ENCODE measurements at places on chromosomes 6 and 20.

- no peak for DNase-seq
Measured at GRCh38 chr20:51446230-51446629, 96.3 kb downstream of the NFATC2 start.

- DNase-seq = no peak
Measured at GRCh38 chr6:68182386-68182785, 452.7 kb upstream of the ADGRB3 start.

DNA sequence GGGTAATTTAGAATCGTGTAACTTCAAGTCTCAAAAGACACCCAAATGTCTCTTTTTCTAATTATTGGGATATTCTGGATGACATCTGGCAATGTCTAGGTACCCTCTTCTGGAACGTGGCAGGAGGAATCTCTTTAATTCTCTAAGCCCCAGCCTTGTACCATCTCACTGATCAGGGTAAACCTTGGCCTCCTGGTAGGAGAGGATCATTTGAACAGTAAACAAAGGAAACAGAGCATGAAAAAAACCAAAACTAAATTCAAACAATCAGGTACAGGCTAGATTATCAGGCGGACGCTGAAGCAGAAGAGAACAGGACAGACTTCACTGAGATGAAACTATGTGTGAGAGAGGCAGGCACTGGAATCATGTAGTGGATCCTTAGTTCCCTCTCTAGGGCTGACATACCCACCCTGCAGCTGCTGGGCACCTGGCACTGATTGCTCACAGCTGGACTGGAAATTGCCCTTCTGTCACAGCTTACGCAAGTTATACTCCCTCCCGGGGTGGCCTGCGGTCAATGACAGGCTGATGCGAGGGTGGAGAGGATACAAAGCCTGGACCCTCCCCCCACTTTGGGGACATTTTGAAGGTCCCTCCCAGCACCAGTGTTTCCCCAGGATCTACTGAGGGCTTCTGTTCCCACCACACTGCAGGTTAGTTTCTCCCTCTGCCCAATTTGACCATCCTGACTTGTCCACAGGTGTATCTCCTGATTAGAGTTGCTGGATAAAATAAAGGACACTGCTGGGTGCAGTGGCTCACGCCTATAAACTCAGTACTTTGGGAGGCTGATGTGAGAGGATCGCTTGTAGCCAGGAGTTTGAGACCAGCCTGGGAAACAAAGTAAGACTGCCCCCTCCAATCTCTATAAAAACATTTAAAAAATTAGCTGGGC is 20.6 kb upstream of the ZBTB24 start:
- DNase-seq = no peak

- DNase-seq = no peak
Measured at GRCh38 chr6:113588646-113589045, 268.5 kb upstream of the MARCKS start.

DNA sequence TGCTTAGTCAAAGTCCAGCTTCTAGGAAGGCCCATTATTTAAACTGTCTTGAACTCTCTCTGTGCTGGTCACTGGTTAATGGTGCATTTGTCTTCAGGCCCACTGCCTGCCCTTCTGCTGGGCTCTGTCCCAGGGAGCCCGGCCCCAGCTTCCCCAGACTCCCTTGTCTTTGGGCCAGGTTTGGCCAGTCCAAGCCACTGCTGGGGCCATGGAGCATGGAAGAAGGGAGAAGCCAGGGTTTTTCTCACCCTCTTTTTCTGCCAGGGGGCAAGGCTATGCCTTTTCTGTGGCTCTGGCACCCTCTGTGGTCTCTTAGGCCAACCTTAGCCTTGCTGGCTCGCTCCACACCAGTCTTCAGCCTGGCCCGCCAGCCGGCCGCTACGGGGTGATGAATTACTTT is 390.0 kb upstream of the SULF2 start:
- DNase-seq = no peak

- DNase-seq = no peak
Measured at GRCh38 chr20:4112481-4113421, 97.4 kb upstream of the RNF24 start.

GRCh38 chr6:151240791-151241642 is 1.2 kb downstream of the AKAP12 start:
- peak; percentile 45 for DNase-seq

DNA sequence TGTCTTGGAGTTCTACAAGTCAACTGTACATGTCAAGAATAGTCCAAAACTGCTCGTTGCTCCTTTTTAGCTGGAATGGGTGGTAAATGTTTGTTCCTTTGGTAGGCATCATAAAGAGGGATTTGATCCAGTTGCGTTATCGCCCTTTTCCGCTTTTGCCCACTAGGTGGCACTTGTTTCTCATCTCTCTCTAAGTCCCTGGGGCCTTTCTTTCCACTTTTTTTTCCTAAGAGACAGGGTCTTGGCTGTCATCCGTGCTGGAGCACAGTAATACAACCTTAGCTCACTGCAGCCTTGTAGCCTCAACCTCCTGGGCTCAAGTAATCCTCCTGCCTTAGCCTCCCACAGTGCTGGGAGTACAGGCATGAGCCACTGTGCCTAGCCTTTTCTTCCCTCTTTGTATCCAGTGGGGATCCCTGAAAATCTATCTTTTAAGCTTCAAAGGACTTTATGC is 20.7 kb downstream of the GTPBP2 start:
- DNase-seq = peak; percentile 77

- no peak for DNase-seq
Measured at GRCh38 chr6:157046776-157047175, 269.6 kb downstream of the ARID1B start.

Data from left kidney (tissue), 8 donors.